ENCODE measurements at places on chromosomes 3 and 15.

DNA sequence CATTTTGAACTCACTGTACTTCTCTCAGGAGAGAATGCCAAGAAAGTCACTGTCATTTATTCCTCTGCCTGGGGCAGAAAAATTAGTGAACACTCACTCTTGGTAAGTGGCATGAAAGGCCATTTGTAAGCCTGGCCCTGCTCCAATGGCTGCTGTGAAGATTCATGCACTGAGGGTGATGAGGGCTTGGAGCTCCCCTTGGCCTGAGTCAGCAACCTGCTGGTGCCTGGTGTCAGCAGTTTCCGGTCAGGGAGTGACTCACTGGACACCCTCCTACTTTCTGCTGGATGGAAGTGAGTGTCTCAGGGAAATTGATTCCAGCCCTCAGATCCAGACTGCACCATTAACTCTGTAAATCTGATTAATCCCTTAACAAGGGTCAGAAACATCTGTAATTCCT, 37.6 kb downstream of the TRA2B start:
- no peak for DNase-seq

- peak; percentile 47 for DNase-seq
Observed at GRCh38 chr15:60531801-60532200, 52.9 kb upstream of the ICE2 start.

DNA sequence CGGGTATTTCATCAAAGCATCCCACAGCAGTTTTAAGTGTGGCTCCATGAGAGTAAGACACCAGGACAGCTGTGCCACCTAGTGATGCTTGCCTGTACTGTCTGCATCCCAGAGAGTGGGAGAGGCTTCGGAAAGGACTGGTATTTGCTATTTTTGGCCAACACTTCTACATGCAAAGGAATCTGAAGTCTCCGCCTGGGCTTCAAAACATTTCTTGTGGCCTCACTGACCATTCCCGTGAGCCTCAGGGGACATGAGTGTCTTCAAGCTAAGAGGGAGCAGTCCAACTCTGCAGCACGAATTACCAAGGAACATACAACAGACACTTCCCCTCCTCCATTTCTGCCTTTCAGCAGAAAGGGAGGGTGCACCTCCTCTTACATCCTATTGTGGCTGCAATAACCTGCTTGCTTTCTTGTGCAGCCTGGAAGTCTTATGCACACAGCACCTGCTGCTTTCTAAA, 177.5 kb downstream of the RORA start:
- DNase-seq, result no peak

DNA sequence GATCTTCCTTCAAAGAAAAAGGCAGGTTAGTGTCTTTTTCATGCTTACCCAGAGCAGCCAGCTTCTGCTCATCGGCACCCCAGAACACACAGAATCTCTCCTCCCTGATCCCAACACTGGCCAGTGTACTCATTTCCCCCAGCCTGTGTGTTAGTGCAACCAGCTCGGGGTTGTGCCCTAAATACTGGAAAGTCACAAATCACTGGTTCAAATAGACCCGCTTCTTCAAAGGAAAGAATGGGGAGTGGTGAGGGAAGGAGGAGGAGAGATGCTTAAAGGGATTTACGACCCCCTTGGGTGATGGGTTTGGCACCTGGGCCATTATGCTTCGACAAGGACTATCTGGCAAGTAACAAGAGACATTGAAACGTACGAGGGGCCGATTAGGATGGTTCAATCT, 114.0 kb downstream of the FOXB1 start:
- DNase-seq, result peak; percentile 65

DNA sequence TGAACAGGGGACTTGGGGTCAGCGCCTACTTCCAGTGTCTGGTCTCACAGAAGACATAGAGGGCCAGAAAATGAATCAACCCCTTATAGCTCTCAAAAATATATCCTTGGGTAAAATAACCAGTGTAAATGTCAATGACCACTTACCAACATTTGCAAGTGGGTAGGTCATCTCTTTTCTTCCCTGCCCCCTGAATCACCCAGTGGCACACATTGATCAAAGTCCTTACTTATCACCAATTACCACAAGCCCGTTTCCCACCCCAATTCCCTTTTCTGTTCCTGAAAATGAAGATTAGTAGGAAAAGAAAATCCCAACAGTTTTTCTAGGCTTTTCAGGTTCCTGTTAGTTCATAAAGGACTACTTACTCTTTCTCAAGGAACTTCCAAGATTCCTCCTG, 70.5 kb upstream of the HEG1 start:
- no peak for DNase-seq

DNA sequence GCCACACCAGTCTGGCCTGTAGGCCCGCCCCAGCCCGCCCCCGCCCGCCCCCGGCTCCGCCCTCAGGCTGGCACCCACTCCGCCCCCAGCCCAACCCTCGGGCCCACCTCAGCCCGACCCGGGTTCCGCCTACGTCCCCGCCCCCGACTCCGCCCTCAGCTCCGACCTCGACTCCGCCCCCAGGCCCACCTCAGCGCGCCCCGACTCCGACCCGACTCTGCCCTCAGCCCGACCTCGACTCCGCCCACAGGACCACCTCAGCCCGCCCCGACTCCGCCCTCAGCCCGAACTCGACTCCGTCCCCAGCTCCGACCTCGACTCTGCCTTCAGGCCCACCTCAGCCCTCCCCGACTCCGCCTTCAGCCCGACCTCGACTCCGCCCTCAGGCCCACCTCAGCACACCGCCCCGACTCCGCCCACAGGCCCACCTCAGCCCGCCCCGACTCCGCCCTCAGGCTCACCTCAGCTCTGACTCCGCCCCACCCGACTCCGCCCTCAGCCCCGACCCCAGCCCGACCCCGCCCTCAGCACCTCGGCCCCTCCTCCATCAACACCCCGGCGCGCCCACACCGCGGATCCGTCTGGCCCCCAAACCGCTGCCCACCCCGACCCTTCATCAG, at the start of gene RAB43:
TSS of gene RAB43 (minus strand) at position 13 of the 620 bp plus-strand sequence. CDS start 315 bp downstream, outside the sequence.
- peak; percentile 61 for DNase-seq

DNA sequence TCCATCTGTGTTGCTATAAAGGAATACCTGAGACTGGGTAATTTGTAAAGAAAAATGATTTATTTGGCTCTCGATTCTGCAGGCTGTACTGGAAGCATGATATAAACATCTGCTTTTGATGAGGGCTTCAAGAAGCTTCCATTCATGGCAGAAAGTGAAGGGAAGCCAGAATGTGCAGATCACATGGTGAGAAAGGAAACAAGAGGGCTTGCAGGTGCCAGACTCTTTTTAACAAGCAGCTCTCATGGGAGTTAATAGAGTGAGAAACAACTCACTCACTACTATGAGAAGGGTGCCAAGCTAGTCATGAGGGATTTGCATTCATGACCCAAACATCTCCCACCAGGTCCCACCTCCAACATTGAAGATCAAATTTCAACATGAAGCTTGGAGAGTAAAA, 247.2 kb downstream of the ZIC4 start:
- DNase-seq, result no peak

- DNase-seq, result no peak
Observed at GRCh38 chr15:40252141-40252437, 13.2 kb downstream of the PAK6 start.

GRCh38 chr3:141405025-141405424, 36.7 kb downstream of the ZBTB38 start:
- no peak for DNase-seq

DNA sequence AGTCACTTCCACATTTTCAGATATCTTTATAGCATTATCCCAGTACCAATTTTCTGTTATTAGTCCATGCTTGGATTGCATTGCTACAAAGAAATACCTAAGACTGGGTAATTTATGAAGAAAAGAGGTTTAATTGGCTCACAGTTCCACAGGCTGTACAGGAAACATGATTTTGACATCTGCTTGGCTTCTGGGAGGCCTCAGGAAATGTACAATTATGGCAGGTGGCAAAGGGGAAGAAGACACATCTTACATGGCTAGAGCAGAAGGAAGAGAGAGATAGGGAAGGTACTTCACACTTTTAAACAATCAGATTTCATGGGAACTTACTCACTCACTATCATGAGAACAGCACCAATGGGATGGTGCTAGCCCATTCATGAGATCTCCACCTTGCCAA, 172.3 kb upstream of the GPR149 start:
- no peak for DNase-seq

GRCh38 chr15:68518785-68519430, 59.9 kb upstream of the CORO2B start:
- no peak for DNase-seq

DNA sequence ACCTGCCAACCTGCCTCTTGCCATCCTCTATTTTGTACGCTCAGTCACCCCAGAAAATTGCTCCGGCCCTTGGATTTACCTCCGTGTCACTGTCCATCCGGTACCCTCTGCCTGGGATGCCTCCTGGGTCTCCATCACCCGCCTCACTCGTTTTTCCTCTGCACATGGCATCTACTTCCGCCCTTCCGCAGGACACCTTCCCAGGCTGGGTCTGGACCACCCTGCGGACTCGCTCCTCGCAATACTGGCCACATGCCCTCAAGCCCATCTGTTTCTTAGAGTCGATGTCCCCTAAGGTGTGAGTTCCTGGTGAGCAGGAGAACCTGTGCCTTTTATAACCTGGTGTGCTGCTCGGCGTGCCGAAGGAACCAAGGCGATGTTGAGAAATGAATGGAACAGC, 58.5 kb downstream of the APBA2 start:
- DNase-seq, result no peak

DNA sequence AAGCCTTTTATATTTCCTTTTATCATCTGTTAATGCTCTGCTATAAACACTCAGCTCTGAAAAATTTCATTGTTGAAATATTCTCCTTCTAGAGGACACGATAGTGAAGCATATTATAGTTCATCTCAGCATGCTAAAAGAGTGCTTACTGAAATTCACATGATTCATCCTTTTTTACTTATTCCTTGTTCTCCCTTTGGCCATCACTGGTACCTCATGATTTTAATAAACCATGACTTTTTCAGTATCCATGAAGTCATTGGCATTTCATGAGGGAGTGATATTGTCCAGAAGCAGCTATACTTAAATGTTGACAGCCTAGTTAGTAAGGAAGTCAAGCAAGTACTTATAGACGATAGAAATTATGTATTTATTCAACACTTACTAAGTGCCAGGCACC, 112.7 kb downstream of the PROS1 start:
- DNase-seq, result no peak

GRCh38 chr3:69353503-69353902, 32.4 kb downstream of the FRMD4B start:
- no peak for DNase-seq

- DNase-seq, result no peak
Observed at GRCh38 chr3:167882057-167882667, 146.6 kb downstream of the SERPINI1 start.

- no peak for DNase-seq
Observed at GRCh38 chr3:13866041-13866965, 13.6 kb downstream of the WNT7A start.

GRCh38 chr3:153052096-153052460, 109.9 kb upstream of the RAP2B start:
- no peak for DNase-seq

- DNase-seq, result no peak
Observed at GRCh38 chr3:58010562-58010961, 2.3 kb downstream of the FLNB start.

GRCh38 chr3:69915726-69916125, 83.8 kb upstream of the SAMMSON start:
- DNase-seq, result no peak

DNA sequence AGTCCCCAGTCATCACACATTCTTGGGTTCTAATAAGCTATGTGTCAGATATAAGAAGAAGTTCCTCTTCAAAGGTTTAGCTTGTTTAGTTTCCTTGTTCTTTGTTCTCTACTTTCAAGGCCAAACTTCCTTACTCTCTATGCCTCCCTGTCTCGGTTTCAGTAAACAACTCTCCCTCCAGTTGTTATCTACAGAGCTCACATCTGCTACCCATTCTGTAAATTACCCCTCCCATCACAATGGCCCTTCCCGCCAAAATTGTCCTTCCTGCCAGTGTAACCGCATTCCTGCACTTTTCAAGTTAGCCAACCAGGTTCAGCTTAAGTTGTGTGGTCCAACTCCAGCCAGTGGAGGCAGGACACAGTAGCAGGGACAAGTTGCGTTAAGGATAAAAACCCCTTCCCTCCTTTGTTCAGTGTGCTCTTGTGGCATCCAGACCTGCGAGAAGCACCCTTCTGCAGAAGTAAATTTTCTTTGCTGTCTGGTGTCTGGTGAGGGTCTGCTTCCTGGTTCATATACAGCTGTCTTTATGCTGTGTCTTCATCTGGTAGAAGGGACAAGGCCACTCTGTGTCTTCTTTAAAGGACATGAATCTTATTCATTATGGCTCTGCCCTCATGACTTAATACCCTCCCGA, 342.1 kb upstream of the GRM7 start:
- DNase-seq, result no peak

GRCh38 chr3:181493423-181493822, 218.3 kb upstream of the SOX2 start:
- no peak for DNase-seq

- DNase-seq, result no peak
Observed at GRCh38 chr3:184380185-184380626, 352 bp downstream of the CHRD start.

DNA sequence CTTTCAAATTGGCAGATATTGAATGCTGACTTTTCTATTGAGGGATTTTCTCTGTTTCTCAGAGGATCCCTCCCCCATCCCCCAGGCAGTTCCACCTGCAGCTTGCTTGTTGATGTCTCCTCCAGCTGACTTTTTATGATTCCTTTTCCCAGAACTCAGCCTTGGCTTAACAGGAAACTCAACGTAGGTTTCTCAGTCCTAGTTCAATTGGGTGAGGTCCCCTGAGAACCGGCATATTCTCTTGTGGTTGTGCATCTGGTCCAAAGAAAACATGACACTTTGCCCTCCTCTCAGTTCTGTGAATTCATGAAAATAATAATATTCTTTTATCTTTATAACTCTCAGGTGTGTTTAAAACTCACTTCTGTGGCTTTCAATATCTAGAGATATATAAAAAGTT, 1222.1 kb downstream of the OTOL1 start:
- no peak for DNase-seq

DNA sequence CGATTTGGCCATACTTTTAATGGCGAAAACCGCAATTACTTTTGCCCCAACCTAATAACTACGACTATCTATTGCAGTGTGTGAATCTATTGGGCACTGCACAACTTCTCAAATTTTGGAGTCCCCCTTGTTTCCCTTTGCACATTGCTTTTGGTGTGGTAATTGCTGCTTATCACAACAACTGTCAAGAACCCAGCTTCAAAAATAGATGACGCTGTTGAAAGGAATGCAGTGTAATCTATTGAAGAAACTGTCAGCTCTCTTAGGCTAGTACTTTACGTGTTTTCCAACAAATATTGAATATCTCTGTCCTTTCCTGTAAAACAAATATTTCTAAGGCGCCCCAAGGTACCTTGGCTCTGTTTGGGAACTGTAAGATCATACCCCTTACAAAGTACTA, 222.8 kb upstream of the UBE2E2 start:
- no peak for DNase-seq

GRCh38 chr3:72346526-72346926, 501.7 kb downstream of the SHQ1 start:
- DNase-seq, result no peak

GRCh38 chr15:100096700-100097099, 245.1 kb downstream of the ADAMTS17 start:
- DNase-seq, result no peak

- no peak for DNase-seq
Observed at GRCh38 chr3:80434366-80434765, 666.6 kb upstream of the ROBO1 start.

All from NCI-H1436 treated with DMSO at 0.1 percent for 48 hours (cell line).